ENCODE measurements at places on chromosomes 6 and 20. TPM values are rescaled to one million over a fixed set of nuclear protein-coding genes. Genes with fewer than 3 reads are reported as not detected.

GRCh38 chr20:9215539-9215938 lies 146.7 kb downstream of the PLCB4 start:
- no peaks in the 10 kb centered on the region for H3K27me3 ChIP-seq
- no peaks in the 10 kb centered on the region for H3K36me3 ChIP-seq
- H3K4me1 ChIP-seq: no peaks in the 10 kb centered on the region
- no peak overlapping the region for H3K4me3 ChIP-seq

GRCh38 chr6:5619249-5619648 lies 357.9 kb downstream of the FARS2 start:
- no peaks in the 10 kb centered on the region for H3K27me3 ChIP-seq
- H3K4me3 ChIP-seq: no peak overlapping the region
- H3K36me3 ChIP-seq: no peaks in the 10 kb centered on the region
- H3K4me1 ChIP-seq: no peaks in the 10 kb centered on the region
- no peak overlapping the region for H3K27ac ChIP-seq

DNA sequence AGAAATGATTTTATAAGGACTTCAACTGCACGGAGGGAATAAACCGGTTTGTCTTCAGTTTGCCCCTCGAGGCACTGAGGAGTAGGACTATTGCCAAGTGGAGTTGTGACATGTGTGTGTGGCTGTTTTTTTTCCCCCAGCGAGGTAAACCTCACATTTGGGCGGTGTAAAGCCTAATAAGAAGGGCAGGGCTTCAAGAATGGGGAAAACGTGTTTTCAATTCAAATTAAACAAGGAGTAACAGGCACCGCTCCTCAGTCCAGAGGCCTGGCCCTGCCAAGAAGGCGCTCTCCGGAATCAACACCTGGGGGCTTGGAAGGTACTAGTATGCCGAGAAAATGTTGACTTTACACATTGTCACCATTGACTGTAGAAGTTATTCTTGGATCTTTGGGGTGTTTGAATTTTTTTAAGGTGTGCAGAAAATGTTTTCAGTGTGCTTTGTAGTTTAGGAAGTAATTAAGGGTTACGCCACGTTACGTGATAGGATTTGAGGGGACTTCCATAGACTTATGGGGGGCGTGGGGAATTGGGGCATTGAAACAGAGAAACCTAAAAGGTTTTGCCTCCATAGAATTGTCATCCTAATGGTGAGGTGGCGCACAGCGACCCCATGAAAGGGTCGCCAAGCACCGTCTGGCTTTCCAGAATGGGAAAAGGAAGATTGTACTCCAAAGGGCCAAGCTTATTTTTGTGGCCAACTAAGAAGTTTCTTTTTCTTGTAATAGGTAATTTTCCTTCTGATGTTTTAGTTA lies 791 bp downstream of the ADGRG6 start:
- peak overlapping the region; percentile 94 for H3K4me3 ChIP-seq
- peak overlapping the region; percentile 94 for H3K27ac ChIP-seq
- H3K4me1 ChIP-seq: peaks cover 22% of the 10 kb centered on the region
- no peaks in the 10 kb centered on the region for H3K27me3 ChIP-seq
- peak; percentile 53 for DNase-seq

GRCh38 chr20:3751675-3752385 lies 15.7 kb downstream of the ADISSP start:
- peaks cover 11% of the 10 kb centered on the region for H3K27me3 ChIP-seq
- DNase-seq: peak; percentile 53
- H3K27ac ChIP-seq: no peak overlapping the region
- H3K4me3 ChIP-seq: peak overlapping the region; percentile 69
- H3K4me1 ChIP-seq: peaks cover 10% of the 10 kb centered on the region
- H3K36me3 ChIP-seq: peaks cover 14% of the 10 kb centered on the region

DNA sequence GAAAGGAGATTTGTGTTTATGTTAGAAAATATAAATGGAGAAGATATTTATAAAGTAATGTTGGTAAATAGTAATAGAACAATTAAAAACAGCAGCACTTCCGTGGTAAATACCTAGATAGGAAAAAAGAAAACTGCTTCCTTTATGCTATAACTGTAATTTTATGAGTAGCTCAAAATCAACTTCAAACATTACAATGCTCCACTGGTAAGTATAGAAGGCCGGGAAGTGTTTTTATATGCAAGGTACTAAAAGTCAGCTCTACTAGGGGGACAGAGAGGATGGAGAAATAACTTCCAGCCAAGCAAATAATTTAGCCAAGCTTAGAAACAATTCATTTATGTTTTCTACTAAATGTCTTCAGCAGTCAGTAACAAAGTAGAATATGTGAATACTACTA lies 56.7 kb downstream of the ARHGAP18 start:
- H3K4me3 ChIP-seq: no peak overlapping the region
- peak overlapping the region; percentile 85 for H3K27ac ChIP-seq
- H3K36me3 ChIP-seq: peaks cover 53% of the 10 kb centered on the region

GRCh38 chr6:20341564-20341963 lies 60.1 kb upstream of the E2F3 start:
- no peak overlapping the region for H3K4me3 ChIP-seq
- H3K4me1 ChIP-seq: peaks cover 10% of the 10 kb centered on the region
- peaks cover 22% of the 10 kb centered on the region for H3K27me3 ChIP-seq
- no peak overlapping the region for H3K27ac ChIP-seq

DNA sequence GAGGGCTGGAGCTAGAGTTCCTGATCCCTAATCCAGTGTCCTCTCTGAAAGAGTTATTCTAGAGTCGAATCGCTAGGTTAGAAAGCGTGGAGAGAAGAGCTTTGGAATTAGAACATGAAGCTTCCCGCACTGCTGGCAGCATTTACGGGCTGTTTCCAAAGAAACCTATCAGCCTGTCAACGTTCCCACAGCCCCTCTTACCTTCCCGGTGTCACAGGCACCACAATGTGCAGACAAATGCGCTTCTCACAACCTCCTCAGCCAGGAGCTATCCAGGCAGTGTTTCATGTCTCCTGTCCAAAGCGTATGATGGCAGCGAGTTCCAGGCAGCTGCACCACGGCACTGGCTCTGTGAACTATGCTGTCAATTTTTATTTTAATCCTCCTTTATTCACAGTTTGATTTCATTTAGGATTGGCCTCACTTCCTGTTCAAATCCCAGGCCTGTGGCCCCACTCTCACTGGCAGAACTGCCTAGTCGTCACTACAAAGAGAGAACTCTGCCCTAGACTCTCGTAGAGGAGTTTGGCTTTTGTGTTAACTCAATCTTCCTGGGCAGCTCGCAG lies 322.8 kb upstream of the SOX4 start:
- no peak for DNase-seq
- no peaks in the 10 kb centered on the region for H3K36me3 ChIP-seq
- H3K4me1 ChIP-seq: peaks cover 5% of the 10 kb centered on the region
- H3K27ac ChIP-seq: no peak overlapping the region

DNA sequence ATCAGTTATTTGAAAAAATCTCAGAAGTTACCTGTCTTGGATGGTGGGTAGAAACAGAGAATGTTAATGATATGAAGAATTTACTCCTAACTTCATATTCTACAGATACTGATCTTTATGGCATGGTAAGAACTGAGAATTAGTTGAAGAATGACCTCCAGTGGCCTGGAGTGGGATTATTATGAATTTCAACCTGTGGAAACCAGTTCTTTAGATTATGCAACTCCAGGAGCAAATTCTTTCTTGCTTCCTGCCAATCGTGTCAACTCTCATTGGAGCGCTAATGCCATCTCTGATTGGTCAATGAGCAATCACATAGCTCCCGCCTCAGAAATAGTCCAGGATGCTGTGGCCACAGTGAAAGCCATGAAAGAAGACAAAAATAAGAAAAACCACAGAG lies 40.6 kb downstream of the LYRM2 start:
- no peaks in the 10 kb centered on the region for H3K27me3 ChIP-seq
- H3K4me3 ChIP-seq: peak overlapping the region; percentile 5
- H3K27ac ChIP-seq: peak overlapping the region; percentile 14
- no peaks in the 10 kb centered on the region for H3K4me1 ChIP-seq

DNA sequence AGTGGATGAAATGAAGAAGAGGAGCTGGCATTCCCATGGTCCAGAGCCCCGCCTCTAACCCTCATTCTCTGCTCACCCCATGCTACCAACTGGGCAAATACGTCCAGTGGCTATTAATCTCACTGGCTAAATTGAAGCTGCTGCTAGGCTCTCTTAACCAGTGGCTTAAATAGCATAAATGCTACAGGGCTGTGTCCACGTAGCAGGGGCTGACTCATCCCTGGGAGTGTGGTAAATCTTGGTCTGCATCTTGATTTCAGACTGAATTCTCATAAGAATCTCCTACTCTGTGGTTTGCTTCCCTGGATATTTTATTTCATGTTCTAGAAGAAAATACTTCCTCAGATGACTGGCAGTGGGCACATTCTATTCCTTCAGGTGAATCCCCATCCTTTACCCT lies 193.1 kb upstream of the ARG1 start:
- peaks cover 67% of the 10 kb centered on the region for H3K27me3 ChIP-seq
- no peak overlapping the region for H3K27ac ChIP-seq
- no peak for DNase-seq
- no peaks in the 10 kb centered on the region for H3K4me1 ChIP-seq

DNA sequence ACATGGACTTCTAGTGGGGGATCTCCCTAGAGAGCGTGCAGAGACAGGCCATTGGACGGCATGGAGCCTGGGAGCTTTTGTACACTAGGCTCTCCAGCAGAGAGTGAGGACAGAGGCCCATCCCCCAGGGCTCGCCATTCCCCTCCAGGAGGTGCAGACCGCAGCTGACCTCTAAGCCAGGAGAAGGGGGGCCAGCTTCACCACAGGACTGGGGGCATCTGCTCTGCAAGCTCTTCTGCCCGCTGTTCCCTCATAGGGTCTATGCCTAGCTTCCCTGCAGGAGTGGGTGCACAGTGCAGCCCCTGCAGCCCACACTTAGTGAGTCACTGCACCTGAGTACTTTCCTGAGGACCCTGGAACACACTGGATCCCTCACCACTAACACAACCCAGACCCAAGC lies 94.4 kb downstream of the FHL5 start:
- H3K36me3 ChIP-seq: no peaks in the 10 kb centered on the region
- no peak for DNase-seq

DNA sequence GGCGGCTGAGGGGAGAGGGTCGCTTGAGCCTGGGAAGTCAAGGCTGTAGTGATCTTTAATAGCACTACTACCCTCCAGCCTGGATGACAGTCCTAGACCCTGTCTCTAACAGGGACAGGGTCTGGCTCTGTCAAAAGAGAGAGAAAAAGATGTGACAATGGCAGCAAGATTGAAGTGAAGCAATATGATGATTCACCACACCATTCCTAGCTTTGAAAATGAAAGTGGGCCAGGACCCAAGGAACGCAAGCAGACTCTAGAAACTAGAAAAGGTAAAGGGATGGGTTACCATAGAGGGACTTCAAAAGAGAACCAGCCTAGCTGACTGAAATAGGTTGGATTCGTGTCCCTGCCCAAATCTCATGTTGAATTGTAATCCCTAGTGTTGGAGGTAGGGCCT lies 426.9 kb downstream of the HTR1B start:
- no peak overlapping the region for H3K4me3 ChIP-seq
- H3K27ac ChIP-seq: no peak overlapping the region
- no peaks in the 10 kb centered on the region for H3K4me1 ChIP-seq
- no peaks in the 10 kb centered on the region for H3K27me3 ChIP-seq
- no peaks in the 10 kb centered on the region for H3K36me3 ChIP-seq
- no peak for DNase-seq

DNA sequence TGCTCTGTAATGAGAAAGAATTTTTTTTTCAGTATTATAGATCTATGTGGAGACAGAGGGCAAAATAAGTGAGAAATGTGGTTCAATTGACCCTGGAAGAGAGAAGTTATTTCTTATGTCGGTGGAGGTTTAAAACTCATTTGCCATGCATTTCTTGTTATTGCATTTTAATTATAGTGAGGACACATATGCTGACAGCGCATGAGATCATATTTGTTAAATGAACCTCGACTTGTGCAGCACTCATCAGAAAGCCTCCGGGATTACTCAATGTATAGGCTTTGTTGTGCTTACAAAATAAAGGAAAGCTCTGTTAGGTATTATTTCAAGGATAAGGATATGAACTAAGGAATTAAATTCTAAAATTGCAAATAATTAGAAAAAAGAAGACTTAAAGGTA lies 915.1 kb upstream of the MAP3K7 start:
- no peaks in the 10 kb centered on the region for H3K27me3 ChIP-seq
- no peaks in the 10 kb centered on the region for H3K36me3 ChIP-seq
- H3K4me3 ChIP-seq: no peak overlapping the region
- H3K27ac ChIP-seq: no peak overlapping the region

GRCh38 chr20:35269055-35269781 lies 8.7 kb downstream of the MMP24OS start:
- peak; percentile 90 for DNase-seq
- peaks cover 25% of the 10 kb centered on the region for H3K4me1 ChIP-seq
- peak overlapping the region; percentile 19 for H3K27ac ChIP-seq

- H3K4me3 ChIP-seq: no peak overlapping the region
- no peaks in the 10 kb centered on the region for H3K27me3 ChIP-seq
- DNase-seq: no peak
- H3K27ac ChIP-seq: no peak overlapping the region
Measured at GRCh38 chr6:105322499-105323225, 80.2 kb downstream of the PREP start.

- H3K4me1 ChIP-seq: no peaks in the 10 kb centered on the region
- H3K27me3 ChIP-seq: no peaks in the 10 kb centered on the region
- no peaks in the 10 kb centered on the region for H3K36me3 ChIP-seq
- no peak for DNase-seq
Measured at GRCh38 chr6:10555625-10556309, 34.6 kb downstream of the GCNT2 start.

- H3K27ac ChIP-seq: no peak overlapping the region
- H3K36me3 ChIP-seq: no peaks in the 10 kb centered on the region
- H3K4me1 ChIP-seq: no peaks in the 10 kb centered on the region
- H3K4me3 ChIP-seq: no peak overlapping the region
- DNase-seq: no peak
Measured at GRCh38 chr20:21111416-21111815, 5.3 kb upstream of the LINC00237 start.

GRCh38 chr6:126302191-126302590 lies 37.7 kb upstream of the CENPW start:
- no peaks in the 10 kb centered on the region for H3K27me3 ChIP-seq
- H3K4me3 ChIP-seq: no peak overlapping the region
- H3K36me3 ChIP-seq: no peaks in the 10 kb centered on the region
- peaks cover 23% of the 10 kb centered on the region for H3K4me1 ChIP-seq
- peak overlapping the region; percentile 83 for H3K27ac ChIP-seq

- peaks cover 18% of the 10 kb centered on the region for H3K4me1 ChIP-seq
- H3K27me3 ChIP-seq: no peaks in the 10 kb centered on the region
- peaks cover 14% of the 10 kb centered on the region for H3K36me3 ChIP-seq
- DNase-seq: no peak
- no peak overlapping the region for H3K4me3 ChIP-seq
Measured at GRCh38 chr20:46682063-46682821, 7.0 kb downstream of the TP53RK start.

The GTSF1L gene
- not detected for total RNA-seq

The RAET1G gene
- not detected for total RNA-seq

The TRAPPC3L gene
- not detected for total RNA-seq

The MRPL14 gene
- total RNA-seq: 98.9 TPM

The PXMP4 gene
- total RNA-seq: 18.7 TPM

The OR2B2 gene
- total RNA-seq: not detected

The GJA10 gene
- not detected for total RNA-seq

The ZBTB46 gene
- total RNA-seq: 2.5 TPM

The RHAG gene
- not detected for total RNA-seq

The GRM1 gene
- total RNA-seq: not detected

The GOPC gene
- total RNA-seq: 33.5 TPM

Measured in Calu3 (cell line).